ENCODE measurements at places on chromosomes 4 and X. TPM values are rescaled to one million over a fixed set of nuclear protein-coding genes. Genes with fewer than 3 reads are reported as not detected.

DNA sequence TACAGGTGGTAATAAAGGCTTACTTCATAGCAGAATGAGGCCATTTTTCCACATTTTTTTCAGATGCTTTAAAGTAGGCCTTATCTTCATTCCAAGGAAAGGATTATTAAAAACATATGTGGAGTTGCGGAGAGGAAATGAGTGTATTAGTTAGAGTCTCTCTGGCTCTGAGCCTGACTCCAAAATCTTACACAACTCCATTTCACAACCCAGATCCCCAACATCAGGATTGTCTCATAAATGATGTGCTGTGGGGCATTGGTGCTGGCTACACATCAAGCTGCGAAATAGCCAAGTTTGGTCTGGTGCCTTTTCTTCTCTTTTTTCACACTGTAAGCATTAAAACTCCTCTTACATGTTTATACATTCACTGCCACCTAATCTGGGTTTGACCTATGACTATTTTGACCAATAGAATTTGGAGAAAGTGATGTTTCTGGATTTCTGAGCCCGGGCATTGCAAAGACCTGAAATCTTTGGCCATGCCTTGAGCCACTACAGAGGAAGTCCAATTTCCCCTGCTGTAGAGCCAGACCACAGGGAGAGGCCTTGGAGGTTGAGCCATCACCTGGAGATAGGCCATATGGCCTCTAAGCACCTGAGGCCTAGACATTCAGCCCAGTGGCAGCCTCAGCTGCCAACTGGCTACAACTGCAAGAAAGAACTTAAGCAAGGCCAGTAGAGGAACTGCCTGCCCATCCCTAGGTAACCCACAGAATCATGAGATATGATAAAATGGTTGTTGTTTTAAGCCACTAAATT is 16.7 kb upstream of the SOD3 start:
- peak; percentile 66 for DNase-seq

GRCh38 chr4:5783486-5783885 is 72.5 kb downstream of the EVC start:
- no peak for DNase-seq

PNCK gene
- 2.8 TPM for total RNA-seq

AWAT2 gene
- total RNA-seq: not detected

LRIT3 gene
- 0.13 TPM for total RNA-seq

GRCh38 chr4:155474758-155475157 is 98.0 kb upstream of the MAP9 start:
- no peak for DNase-seq

GRCh38 chr4:76364763-76365162 is 56.2 kb downstream of the CCDC158 start:
- DNase-seq: no peak

DNA sequence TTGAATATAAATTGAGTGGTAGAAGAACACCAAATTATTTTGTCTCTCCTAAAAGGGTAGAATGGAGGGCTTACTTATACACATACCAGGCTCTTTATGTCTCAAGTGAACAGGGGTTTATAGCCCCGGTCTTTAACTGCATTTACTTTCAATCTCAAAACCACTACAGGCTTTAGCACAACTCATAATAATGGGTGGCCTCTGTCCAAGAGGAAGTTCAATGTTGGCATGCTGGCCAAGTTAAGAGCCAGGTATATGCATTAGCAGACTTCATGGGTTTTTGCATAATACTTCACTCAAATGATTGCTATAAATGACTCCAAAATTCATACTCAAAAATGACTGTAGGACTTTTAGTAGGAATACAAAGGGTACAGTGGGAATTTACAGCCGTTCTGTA is 118.5 kb upstream of the OTUD4 start:
- no peak for DNase-seq

- no peak for DNase-seq
These were observed 43.4 kb downstream of the SLC16A2 start for GRCh38 chrX:74464722-74465121.

- no peak for DNase-seq
These were observed 481.6 kb downstream of the PABPC4L start for GRCh38 chr4:133720001-133720400.

VEGFC gene
- total RNA-seq: 2.9 TPM

SSX4 gene
- not detected for total RNA-seq
